ENCODE measurements at places on chromosomes 3 and 15.
A peak's percentile ranks its signal among the peaks of the same experiment; 100 is the strongest.

DNA sequence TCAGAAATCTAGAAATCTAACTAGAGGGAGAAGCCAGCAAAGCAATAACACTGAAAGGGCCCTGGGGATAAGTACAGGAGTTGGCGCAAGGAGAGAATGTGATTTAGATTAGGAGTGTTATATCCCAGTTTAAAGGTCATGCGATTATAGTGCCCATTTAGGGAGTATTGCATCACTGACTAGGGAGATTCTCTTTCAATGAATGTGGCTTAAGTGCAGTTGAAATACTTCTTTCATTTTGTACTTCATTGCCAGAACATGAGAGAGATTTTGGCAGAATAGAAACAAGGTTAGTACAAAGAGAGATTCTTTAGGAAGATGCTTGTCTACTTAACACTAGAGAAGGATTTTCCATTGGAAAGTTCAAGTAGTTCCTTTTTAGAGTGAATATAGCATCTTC lies 13.9 kb downstream of the ROBO2 start:
- DNase-seq, result no peak

DNA sequence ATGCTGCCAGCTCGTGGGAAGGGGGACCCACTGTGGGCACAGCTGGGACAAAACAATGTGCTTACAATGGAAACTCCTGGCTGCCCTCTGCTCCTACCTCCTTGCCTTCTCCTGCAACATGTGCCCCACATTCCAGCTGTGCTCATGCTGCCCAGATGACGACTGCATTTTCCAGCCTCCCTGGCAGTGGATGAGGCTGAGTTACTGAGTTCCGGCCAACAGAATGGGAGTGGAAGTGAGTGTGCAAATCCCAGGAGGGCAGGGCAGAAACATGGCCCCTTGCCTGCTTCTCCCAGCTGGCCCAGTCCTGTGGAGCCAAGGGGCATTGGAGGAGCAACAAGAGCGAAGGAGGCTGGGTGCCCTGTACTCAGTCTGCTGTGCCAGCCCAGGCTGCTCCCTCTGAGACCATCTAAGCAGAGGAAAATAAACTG lies 17.1 kb downstream of the KLF15 start:
- no peak for DNase-seq

DNA sequence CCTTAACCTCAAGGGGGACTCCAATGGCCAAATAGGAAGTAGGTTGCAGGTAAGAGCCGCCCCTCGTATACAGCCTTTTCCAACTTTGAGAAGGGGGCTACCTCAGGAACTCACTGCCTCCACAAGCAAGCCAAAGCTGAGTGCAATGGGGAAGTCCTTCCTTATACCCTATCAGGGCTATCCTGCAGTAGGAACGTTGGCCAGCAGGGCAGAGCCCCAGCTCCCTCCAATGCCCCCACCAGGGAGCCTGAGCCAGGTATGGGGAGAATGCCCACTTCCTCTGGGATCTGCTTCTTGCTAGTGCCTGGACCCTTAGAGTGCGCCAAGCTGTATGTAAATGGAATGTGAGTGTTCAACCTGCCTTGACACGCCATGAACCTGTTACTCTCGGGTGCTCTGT lies 16.3 kb downstream of the CACNA2D2 start:
- DNase-seq, result no peak

- no peak for DNase-seq
These were observed 117.7 kb downstream of the ALDH1A2 start for GRCh38 chr15:57947781-57948180.

DNA sequence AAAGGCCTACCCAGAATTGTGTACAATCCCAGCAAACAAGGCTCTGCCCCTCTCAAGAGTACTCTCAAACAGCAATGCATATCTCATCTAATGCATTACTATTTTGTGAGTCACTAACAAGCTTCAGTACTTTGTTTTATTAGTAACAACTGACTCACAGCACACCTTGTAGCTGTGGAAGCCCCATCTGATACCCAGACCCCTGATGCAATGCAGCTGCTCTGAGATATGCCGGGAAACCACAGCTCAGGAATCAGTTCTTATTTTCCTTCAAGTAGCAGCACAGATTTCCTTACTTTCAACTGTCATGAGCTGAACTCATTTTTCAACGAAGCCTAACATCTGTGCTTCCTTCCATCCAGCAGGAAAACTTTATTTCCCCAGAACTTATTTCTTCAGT lies 37.8 kb downstream of the CCNL1 start:
- no peak for DNase-seq

DNA sequence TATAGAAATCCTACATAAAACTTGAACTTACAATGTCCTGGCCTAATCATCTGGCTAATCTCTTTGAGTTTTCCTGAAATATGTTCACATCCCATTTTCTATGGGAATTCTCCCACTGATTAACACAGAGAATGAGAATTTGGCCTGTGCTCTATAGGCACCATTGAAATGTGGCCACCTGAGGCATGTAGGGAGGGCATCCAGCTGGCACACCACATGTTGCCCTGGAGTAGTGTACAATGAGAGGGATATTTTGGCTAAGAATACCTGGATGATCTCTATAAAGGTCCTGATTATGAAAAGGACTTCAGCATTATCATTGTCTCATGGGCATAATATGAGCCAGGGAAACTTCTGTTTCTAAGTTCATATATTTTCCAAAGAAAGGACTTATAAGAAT lies 324.0 kb downstream of the ZBTB20 start:
- DNase-seq, result no peak

DNA sequence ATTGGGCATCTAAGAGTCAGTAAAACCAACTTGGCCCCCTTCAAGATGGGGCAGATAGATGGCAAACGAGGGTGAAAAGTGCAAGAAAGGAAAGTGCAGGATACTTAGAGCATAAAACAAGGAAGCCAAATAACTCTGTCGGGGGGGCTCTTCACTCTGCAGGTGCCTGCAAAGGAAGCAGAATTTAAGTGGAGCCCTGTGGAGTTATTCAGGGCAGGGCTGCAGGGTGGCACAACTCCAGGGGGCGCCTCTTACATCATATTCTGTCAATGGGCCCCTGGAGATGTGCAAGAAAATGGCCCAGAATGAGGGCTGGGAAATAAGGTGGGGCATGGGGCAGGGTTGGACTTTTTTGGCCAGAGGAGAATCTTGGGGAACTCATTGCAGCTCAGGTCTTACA lies 69.7 kb downstream of the CD47 start:
- no peak for DNase-seq

- no peak for DNase-seq
These were observed 58.7 kb upstream of the FNDC3B start for GRCh38 chr3:171980578-171981270.

DNA sequence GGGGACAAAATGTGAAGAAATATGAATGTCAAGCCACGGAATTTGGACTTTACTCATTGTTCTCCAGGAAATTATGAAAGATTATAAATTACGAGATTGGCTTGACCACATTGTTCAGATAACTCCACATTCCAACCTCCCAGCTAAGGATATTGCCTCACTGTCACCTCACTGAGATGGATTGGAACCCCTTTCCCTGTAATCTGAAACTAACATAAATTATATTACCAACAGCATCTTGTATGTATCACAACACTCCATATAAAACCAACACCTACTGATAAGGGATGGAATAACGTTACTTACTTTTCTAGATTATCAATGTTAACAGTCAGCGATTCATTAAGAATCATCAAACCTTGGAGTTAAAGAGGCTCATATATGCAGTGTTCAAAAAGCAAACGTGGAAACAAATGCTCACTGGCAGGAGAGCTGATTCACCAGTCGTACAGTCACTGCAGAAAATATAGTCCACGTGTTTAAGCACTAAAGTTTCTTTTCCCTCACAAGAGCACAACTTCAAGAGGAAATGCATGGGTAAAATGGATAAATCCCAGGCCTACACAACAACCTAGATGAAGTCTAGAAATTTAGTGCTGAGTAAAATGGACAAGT lies 451.5 kb downstream of the FGF12 start:
- no peak for DNase-seq

DNA sequence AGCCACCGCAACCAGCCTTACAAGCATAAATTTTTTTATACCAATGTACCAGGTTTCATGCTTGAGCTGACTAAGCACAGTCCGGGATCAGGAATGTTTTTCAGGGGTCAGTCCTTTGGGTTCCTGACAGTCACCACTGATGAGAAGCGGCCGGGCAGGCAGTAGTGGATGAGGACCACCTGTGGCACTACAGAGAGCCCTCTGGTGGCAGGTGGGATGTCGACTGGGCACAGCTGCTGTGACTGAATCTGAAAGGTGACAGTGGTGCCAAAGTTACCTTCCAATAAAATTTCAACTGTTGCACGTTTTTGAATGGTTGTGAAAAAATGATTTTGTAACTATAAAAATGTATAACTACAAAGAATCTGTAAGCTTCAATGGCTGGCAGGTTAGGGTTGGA lies 34.0 kb downstream of the TPRA1 start:
- peak; percentile 70 for DNase-seq

GRCh38 chr15:50850003-50850402 lies 58.5 kb upstream of the AP4E1 start:
- no peak for DNase-seq

GRCh38 chr15:35118960-35119359 lies 33.9 kb upstream of the NANOGP8 start:
- DNase-seq, result no peak

- DNase-seq, result no peak
These were observed 36.8 kb upstream of the NEO1 start for GRCh38 chr15:73015493-73015892.

GRCh38 chr3:4823986-4824925 lies 155.0 kb upstream of the BHLHE40 start:
- no peak for DNase-seq

GRCh38 chr15:86079508-86080266 lies at the start of gene AGBL1:
Gene AGBL1, plus strand, starts transcription at chr15:86079871.
- peak; percentile 70 for DNase-seq

DNA sequence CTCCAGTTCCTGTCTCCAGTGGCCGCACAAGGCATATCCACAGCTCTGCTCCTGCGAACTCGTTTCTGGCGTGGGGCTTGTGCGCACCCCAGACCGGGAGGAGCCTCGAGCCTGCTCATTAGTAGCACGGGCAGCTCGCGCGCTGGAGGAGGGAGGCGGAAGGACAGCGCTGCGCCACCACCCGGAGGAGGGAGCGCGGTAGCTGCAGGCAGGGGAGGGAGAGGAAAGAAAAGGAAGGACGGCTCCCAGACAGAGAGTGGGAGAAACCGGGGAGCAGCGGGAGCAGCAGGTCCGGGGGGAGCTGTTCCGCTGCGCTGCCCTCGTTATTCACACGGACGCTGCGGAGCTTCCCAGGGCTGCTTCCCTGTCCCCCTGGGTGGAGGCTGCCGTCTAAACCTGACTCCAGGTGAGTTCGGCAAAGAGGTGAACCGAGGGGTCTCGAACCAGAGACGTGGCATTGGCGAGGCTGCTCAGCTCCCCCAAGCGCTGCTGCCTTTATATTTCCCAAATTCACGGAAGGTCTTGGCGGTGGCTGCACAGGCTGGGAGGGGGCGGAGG lies 121.3 kb upstream of the ZNF717 start:
- DNase-seq, result peak; percentile 95

DNA sequence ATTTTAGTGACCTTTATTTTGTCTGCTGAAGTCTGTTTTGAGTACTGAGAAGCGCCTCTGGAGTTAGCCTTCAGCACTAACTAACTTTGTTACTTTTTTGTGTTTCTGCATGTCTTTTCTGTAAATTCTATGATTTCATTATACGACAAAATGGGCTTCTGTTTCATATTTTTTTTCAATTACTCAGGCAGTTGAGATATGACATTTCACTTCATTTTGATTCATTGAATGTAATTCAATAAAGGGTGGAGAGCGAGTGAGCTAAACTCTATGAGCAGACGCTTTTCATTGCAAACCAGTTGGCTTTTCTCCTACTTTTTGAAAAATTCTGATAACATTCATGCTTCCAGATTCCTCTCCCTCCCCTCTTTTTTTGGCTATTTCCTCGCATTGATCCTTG lies 84.4 kb upstream of the KCNH8 start:
- no peak for DNase-seq

DNA sequence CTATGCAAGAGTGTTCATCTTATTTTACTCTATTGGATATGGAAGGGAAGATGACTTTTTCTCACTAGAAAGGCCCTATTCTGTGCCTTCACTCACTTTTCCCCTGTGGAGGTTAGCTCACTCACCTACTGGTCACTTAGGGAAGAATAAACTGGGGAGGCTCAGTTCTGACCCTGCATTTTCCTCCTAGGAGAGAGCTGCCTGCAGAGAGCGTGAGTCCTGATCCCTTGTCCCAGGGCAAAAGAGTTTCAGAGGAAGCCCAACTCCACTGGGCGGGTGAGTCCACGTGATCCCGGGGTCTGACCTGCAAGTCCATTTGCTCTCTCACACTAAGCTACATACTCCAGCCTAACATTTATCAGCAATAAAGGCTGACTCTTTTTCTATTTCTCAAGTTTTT lies 8.4 kb downstream of the MORC1 start:
- DNase-seq, result no peak

- peak; percentile 86 for DNase-seq
These were observed 489 bp downstream of the GMPPB start for GRCh38 chr3:49723296-49723627.

DNA sequence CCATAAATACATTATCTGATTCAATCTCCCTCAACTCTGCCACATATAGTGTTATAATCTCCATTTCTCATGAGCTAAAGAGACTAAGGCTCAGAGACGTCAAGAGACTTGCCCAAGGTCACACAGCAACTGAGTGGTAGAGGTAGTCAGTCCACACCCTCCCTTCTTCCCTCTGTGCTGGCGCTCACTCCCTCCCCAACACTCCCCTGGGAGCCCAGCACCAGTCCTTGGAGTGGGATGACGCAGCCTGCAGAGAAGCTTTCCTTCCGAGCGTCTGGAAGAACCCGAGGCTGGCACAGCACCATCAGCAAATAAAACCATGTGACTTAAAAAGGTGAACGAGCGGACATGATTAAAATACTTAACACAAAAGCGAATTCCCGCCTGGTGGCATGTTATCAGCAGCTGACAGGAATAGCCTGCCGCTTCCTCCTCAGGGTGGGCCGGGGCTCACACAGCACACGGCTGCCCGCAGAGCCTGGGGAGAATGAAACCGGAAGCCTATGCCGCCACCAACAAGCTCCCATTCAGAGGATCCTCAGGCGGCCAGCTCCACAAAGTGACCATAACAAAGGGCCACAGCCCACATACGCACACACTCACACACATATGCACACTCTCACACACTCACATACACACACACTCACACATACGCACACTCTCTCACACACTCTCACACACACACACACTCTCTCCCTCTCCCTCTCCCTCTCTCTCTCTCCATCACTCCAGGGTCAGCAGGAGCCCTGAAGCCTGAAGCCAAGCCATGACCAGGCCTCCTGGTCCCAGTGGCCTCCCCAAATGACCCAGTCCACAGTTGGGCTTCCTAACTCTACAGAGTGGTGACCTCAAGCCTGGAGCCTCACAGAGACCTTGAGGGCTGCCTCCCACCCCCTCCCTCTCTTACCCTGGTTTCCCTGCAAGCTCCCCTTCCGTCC lies 120.5 kb downstream of the XXYLT1 start:
- DNase-seq, result peak; percentile 92

DNA sequence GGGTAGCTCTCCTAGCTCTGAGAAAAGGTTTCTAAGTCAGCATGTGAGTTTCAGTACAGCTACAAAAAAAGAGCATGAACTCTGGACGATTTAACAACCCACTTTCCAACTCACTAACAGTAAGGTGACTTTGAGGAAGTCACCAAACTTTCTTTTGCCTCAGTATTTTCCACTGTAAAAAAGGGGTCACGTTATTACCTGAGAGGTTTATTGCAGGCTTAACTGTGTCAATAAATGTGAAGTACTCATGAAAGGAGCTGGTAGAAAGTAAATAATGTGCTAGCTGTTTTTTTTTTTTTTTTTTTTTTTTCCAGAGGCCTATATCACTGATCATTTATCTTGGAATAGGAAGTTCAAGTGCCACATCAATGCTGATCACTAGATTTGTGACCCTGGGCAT lies 89.3 kb downstream of the PLSCR2 start:
- no peak for DNase-seq

Data from posterior cingulate gyrus (tissue), 11 donors.